NCI-H2029 (cell line): ENCODE measurements at places on chromosomes 12 and 14.

DNA sequence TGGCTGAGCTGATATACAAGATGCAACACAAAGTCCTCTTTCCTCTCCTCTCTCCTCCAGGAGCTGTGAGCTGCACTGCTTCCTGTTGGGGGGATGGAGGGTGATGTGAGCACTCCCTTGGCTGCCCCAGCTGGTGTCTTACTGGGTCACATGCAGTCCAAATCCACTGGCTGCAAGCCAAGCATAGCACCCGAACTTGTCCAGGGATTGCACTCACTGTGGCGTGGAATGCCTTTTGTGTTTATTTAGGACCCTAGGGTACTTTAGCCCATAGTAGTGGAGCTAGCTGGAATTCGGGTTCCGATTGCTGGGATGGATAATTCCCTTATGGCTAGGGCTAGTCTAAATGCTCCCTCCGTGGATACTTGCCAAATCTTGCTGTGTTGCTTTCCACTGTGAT lies 424.9 kb upstream of the SYT1 start:
- no peak for DNase-seq

GRCh38 chr12:107318806-107319532 lies 225.6 kb upstream of the CRY1 start:
- no peak for DNase-seq

- DNase-seq, result no peak
These were observed 5.1 kb downstream of the GPRC5D start for GRCh38 chr12:12946686-12947355.

DNA sequence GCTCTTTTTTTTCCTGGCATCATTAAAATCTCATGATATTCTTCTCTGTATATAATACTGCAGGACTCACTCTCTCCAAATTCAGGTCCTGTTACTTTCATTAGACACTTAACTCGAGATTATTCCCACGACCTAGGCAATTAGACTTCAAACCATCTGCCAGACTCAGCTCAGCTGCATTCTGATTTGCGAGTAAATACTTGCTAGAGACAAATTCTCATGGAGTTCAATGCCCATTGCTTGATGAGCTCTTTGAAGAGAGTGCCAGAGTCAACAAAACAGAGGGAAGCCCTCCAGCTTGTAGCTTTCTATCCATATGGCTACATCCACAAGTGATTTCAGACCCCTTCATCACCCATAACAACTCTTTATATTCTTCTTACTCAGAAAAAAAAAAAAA lies 88.3 kb downstream of the GTF2A1 start:
- no peak for DNase-seq

- DNase-seq, result no peak
These were observed 230.2 kb downstream of the VRK1 start for GRCh38 chr14:97027256-97027999.

DNA sequence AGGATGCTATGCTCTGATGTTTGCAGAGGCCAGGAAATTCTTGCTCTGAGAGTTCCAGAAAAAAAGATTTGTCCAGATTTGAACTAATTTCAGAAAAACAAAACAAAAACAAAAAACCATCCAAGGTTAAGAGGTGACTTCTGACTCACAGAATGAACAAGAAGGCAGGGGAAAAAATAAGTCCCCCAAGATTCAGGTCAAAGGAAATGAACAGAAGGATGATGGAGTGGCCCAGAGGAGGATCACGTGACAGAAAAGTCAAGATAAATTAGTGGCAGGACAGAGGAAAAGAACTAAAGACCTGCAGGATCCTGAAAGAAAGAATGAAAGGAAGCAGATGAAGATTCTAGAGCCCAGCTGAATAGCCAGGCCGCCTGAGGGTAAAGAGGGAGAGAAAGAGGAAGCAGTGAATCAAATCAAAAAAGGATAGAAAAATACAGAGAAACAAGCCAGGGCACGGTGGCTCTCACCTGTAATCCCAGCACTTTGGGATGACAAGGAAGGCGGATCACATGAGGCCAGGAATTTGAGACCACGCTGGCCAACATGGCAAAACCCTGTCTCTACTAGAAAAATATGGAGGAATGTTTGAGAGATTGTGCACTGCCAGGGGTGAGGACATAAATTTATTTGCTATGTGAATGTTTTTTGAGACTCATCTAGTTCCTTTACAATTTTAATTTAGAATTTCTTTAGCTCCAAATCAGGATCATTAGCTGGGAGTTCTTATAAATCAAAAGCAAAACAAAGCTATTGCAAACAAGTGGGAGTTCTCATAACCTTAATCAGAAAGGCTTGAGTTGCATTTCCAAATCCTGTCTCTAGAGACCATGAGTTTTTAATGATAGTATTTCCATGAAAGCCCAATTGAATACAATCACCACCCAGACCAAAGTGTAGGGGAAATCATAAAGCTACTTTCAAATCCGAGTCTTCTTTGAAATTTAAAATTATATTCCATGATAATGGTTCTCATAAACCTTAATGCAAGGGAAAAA lies 217.1 kb upstream of the PLEKHG7 start:
- no peak for DNase-seq

- DNase-seq, result no peak
These were observed 6.5 kb downstream of the KMT2D start for GRCh38 chr12:49054096-49054495.

DNA sequence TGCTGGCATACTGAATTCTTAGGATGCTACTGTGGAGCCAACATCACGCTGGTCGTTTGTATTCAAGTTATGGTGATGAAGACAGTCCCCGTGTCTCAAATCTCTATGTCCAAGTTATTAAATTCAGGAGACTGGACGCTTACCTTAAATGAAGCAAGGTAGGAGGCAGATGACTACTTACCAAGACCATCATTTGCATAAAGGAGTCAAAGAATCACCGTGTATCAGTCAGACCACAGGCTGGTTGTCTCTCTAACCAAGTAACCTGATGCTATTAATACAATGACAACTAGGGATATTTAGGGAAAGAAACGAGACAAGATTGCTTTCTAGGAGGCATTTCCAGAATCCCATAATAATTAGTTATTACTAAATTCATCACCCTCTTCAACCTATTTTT lies 78.1 kb upstream of the FRMD6 start:
- no peak for DNase-seq
